ENCODE measurements at places on chromosomes 7 and 10.

- H3K4me3 ChIP-seq, result no peak overlapping the region
- no peaks in the 10 kb centered on the region for H3K36me3 ChIP-seq
- DNase-seq, result no peak
- no peaks in the 10 kb centered on the region for H3K27me3 ChIP-seq
These were observed 66.4 kb downstream of the AKR1D1 start for GRCh38 chr7:138142583-138143201.

DNA sequence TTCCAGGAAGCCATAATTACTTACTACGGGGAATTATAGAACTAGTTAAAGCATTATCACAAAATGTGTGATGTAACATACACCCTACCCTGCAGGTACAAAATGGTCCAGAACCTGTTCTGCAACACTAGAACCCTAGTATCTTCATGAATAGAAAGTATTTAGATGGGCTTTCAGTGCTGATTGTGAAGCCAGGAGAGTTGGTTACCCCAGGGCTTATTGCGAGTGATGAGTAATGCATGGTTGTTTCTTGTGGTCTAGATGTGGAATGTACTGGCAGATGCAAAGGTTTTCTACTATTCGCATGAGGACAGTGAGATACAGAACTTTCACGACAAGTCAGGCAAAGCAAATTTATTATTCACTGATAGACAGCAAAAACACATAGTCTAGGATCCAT is 33.6 kb upstream of the AGR3 start:
- H3K4me3 ChIP-seq, result no peak overlapping the region
- no peaks in the 10 kb centered on the region for H3K36me3 ChIP-seq
- H3K27ac ChIP-seq, result no peak overlapping the region

DNA sequence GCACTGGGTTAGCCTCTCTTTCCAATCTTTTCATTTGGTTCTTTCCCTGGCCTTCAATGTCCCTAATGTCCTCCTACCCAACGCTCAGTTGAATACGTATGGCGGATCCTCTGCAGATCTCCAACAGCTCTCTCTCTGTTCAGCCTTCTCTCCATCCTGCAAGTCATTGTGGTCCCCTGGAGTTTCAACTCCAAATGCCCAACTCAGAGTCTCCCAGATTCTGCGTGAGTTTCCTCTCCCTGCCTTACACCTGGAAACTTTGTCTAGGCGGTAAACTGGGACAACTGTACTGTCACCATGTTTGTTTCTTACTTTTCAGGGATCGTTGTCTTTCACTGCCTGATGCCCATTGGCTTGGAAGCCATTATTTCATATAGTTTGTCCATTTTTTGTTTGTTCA is 273.1 kb downstream of the TNS3 start:
- peaks cover 4% of the 10 kb centered on the region for H3K36me3 ChIP-seq
- no peak for DNase-seq
- no peaks in the 10 kb centered on the region for H3K27me3 ChIP-seq
- no peak overlapping the region for H3K27ac ChIP-seq
- no peaks in the 10 kb centered on the region for H3K4me1 ChIP-seq

DNA sequence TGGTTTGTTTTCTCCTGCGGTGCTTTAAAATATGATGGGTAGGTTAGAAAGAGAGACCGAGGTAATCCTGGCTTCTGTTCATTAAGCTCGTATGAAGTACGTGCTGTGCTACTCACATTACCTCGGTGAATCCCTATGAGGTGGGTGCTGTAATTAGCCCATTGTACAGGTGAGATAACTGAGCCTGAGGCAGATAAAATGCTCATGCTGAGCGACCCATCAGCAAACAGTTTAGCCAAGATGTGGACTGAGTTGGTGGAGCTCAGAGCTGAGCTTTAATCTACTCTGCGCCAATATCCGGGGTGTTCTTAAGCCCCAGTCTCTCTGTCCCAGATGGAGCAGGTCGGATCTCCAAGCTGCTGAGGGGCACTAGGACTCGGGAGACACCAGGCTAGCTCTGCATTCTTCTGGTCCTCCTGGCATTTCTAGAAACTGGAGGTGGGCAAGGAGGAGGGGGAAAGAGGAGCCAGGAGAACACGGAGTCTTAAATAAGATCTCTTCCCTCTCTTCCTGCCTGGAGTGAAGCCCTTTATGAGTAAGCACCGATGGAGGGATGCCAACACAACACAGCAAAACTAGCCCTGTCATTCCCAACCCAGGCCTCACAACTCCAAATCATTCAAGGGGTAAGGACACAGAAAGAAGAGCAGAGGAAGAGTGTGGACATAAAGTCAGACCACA is 458.5 kb downstream of the KCNMA1 start:
- DNase-seq, result no peak
- no peak overlapping the region for H3K27ac ChIP-seq
- no peaks in the 10 kb centered on the region for H3K27me3 ChIP-seq

DNA sequence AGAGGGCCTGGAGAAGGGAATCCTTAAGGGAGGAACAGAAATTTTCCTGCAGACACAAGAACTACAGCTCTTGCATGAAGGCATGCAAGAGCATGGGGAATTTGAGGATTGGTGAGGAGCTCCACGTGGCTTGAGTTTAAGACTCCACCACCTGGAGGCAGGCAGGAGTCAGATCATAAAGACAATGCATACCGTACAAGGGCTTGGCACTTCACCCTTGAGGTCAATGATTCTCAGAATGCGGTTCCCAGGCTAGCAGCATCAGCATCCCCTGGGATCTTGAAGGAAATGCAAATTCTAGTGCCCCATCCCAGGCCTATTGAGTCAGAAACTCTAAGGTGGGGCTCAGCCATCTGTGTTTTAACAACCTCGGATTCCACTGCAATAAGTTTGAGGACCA is 143.8 kb downstream of the C7orf25 start:
- no peak for DNase-seq
- H3K27ac ChIP-seq, result no peak overlapping the region
- no peak overlapping the region for H3K4me3 ChIP-seq
- no peaks in the 10 kb centered on the region for H3K27me3 ChIP-seq
- no peaks in the 10 kb centered on the region for H3K36me3 ChIP-seq

DNA sequence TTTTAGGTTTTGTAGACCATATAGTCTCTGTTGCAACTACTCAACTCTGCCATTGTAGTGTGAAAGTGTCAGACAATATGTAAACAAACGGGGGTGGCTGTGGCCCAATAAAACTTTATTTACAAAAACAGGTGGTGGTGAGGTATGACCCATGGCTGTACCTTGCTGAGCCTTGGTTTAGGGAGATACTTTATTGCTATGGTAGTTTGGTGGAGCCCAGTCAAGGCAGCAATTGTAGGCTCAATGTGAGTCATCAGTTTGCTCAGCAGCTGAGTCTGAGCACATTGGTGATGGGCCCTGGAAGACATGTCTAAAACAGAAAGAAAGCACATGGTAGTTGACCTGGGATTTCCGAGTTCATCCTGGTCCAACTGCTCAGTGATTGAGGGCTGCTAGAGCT is 242.5 kb downstream of the REEP3 start:
- H3K4me3 ChIP-seq, result no peak overlapping the region
- no peaks in the 10 kb centered on the region for H3K36me3 ChIP-seq
- no peaks in the 10 kb centered on the region for H3K27me3 ChIP-seq
- DNase-seq, result no peak

Data from stomach (tissue), 19 donors.